ENCODE measurements at places on chromosomes 1 and 21.

GRCh38 chr1:92956254-92957029 lies 4.8 kb downstream of the DIPK1A start:
- DNase-seq = no peak

DNA sequence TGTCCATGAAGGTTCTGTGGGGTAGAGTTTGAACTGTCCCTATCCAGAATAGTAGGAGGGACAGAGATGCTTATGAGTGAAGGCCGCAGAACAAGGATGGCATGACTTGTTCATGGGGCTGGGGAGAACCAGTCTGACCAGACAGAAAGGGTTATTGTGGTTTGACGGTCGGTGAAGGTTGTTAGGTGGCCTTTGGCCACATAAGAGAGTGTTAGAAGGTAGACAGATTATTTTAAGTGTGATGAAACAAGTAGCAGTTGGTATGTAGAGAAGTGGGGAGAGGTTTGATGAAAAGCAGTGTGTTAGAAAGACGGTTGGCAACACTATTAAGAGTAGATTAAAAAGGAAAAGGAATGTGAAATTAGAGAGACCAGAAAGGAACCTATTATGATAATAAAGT lies 355.1 kb downstream of the DISC1 start:
- DNase-seq = no peak

DNA sequence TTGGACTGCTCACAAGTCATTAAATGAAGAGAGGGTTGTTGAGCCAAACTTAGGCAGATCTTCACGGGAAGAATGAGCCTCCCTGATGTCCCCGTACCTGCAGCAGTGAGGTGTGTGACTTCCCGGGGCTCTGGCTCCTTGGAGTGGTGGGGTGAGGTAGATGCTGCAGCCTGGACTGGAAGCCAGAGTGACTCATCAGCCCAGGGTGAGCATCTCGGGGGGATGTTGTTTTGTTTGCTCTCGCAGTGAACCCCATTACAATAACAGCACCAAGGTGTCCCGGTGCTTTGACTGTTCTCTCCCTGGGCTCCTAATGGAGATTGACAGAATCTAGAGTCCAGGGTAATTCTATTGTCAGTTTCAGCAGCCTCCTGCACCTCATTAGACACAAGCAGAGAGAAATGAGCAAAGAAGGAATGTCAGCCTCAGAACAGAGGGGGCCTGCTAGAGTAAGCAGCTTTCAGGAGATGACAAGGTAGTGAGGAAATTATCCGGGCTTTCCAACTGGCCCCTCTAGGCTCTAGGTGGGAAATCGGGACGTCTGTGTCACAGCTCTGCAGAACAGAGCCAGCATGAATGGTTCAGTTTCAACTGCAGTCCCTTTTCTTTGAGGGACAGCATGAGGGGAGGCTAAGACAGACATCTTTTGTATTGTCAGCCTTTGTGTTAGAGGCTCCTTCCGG lies 36.0 kb upstream of the LRRN2 start:
- no peak for DNase-seq

- DNase-seq = peak; percentile 73
These were observed 138.0 kb downstream of the RERE start for GRCh38 chr1:8679395-8679800.

- DNase-seq = no peak
These were observed 51.6 kb downstream of the ALG14 start for GRCh38 chr1:95021119-95021518.

DNA sequence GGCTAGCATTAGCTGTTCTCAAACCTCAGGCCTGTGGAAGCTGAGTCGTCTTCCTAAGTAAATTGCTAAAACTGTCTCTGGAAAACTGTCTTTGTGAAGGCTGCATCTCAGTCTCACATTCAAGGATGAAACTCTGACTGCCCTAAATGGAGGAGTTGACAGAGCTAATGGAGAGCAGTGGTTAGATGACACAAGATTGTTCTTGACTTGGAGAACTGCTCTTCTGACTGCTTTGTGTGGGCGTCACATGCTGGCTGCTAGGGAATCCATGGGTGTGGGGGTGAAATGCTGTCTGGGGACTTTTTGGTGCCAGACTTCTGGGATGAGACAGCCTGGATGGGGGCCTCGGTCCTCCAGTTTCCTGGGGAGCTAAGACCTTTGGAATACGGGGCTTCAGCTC lies 24.5 kb upstream of the TSPAN2 start:
- DNase-seq = peak; percentile 15

DNA sequence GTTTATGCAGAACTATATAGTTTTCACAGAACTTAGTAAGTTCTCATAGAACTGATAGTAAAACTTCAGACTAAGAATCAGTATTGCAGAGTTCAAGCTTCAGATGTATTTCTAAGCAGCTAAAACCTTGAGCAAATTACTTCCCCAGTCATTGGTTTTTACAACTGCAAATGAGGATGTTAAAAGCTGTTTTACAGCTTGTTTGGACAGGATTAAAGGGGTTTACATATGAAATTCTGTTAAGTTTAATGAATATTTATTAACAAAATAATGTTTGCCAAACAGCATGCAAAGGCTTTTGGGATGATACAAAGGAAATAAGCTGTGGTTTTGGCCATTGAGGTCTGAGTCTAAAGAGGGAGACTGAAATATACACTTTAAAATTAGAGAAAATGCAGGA lies 39.1 kb downstream of the CRB1 start:
- DNase-seq = no peak

- DNase-seq = no peak
These were observed 186.0 kb downstream of the DUSP10 start for GRCh38 chr1:221555689-221556433.

DNA sequence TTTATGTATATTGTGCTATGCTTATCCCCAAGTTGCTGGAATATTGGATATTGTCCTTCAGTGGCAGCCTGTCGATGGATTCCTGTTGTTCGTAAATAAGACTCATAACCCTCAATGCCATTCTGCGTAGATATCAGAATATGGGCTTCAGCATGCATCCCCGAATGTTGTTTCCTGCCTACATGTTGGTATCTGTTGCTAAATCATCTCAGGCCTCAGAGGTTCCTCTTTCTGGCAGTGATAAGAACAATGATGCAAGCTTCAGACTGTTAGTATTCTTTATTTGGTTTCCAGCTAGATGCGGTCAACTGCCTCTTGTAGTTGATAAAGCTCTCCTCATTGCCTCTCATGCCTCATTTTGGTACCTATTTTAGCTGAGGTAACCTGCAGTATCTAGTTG lies 2082.6 kb downstream of the MRPL39 start:
- no peak for DNase-seq

DNA sequence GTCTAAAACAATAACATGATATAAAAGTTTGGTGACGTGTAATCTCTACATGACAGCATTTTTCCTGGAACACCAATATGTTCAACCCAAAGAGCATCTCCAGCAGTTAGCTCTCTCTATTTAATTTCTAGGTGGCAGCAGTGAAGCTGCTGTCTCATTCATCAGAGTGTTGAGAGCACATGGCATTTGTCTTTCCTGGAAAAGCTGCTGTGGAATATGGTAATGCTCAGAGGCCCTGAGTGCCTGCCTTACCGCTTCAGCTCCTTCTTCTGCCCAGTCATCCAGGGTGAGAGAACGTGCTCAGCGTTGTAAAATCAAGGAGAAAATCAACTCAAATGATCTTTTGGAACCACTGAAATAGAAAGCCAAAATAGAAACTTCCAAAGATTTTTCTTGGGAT lies 640.7 kb downstream of the ADGRL2 start:
- DNase-seq = no peak

- DNase-seq = peak; percentile 70
These were observed 30.3 kb upstream of the CBR3 start for GRCh38 chr21:36104317-36105300.

GRCh38 chr1:154190550-154190949 lies 1.4 kb downstream of the TPM3 start:
- peak; percentile 74 for DNase-seq

- DNase-seq = peak; percentile 67
These were observed 43.4 kb upstream of the SLC19A2 start for GRCh38 chr1:169529068-169529642.

GRCh38 chr1:108841703-108842102 lies 15.2 kb downstream of the AKNAD1 start:
- no peak for DNase-seq

GRCh38 chr21:29342363-29342957 lies 43.7 kb downstream of the BACH1 start:
- peak; percentile 98 for DNase-seq

DNA sequence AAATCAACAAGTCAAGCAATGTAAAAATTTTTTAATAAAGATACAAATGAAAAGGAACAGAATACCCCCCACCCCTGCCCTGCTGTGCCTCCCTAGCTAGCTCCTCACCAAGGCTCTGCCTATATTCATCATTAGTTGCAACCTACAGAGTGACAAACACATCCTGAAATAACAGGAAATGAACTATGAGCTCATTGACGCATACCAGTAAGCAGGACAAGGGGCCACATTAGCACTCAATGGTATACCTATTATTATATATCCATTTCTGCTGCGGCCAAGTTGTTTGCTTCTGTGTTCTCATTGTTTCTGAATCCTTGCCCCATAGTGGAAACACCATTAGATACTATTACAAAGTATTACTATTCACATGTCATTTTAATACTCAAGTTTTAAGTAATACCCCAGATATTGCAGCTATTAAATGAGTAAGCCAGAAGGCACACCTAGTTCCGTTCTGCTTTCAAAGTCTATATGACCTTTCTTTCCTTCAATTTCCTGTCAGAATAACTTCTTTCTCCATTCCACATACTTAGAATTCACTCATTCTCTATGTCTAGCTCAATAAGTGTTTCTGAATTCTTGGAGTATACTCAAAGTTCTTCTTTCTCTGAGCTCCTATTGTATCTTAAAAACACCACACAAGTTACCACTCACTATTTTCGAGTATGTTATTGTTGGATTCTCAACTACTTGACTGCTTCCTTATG lies 1214.9 kb downstream of the PLA2G4A start:
- DNase-seq = peak; percentile 57

DNA sequence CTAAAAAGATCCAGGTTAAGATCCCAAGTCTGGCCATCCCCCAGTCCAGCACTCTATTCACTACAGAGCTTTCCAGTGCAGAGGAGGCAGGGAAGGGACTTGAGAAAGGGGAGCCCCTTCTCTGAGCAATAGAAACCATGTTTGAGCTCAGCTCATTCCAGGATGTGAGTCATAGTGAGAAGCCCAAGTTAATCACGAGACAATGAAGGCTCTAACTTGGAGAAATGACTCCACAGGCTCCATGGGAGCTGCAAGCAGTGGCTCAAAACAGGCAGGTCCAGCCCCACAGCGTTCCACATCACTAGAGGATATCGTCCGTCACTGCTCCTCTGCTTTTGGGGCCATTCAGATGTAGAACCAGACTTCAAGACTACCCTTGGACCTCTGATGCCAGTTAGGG lies 59.1 kb downstream of the CAMK2N1 start:
- peak; percentile 89 for DNase-seq

DNA sequence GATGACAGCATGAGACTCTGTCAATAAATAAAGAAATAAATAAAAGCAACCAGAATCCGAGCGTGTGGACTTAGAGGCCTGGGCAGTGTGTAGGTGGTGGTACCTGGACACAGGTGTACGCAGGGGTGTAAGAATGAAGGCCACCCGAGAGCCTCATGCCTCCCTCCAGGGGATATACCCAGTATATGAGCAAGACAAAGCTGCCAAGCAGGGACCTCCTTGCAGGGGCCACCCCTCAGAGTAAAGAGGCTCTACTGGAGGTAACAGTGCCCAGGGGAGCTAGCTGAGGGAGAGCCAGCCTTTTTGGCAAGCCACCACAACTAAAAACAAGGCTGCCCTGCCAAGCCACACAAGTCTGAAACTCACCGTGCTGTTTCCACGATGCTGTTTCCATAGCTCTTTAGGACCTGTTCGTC lies 179.2 kb upstream of the RAB4A start:
- no peak for DNase-seq

GRCh38 chr1:231279683-231280082 lies 38.7 kb downstream of the GNPAT start:
- DNase-seq = peak; percentile 27

GRCh38 chr1:20166051-20166450 lies 19.8 kb upstream of the UBXN10 start:
- no peak for DNase-seq

GRCh38 chr1:179287946-179288345 lies 5.7 kb upstream of the SOAT1 start:
- no peak for DNase-seq

- DNase-seq = no peak
These were observed 1.0 kb upstream of the ERG start for GRCh38 chr21:38499296-38499695.

DNA sequence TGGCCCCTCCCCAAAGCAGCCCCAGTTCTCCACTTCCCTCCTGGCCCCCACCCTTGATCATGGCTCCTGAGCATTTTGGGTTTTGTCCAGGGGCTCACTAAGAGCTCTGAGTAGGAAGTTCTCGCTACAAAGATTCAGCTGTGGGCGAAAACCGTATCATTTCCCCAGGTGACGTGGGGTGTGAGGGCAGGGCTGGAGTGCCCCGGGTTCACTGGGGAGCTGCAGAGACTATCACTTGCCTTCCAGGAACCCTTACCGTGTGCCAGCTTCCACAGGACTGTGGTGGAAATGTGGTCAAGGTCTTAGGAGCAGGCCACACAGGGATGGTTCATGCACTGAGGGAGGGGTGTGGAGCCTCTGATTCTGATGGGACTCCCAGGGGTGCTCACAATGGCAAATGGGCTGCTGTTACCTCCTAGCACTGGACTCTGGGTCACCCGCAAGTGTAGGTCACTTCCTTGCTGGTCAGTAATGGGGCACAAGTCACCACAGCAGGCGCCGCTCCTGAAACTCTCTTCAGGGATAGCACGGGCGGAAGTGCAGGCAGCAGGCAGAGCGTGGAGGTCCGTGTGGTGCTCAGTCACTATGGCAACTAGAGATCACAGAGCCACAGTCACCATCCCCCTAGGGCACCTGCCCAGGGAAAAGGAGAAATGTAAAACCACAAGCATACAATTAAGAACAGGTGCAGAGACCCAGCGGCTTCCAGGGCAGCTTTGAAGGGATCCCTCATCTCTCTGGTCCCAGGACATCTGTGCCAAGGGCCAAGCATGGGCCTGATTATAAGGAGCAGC lies 35.4 kb downstream of the RSPH1 start:
- no peak for DNase-seq

DNA sequence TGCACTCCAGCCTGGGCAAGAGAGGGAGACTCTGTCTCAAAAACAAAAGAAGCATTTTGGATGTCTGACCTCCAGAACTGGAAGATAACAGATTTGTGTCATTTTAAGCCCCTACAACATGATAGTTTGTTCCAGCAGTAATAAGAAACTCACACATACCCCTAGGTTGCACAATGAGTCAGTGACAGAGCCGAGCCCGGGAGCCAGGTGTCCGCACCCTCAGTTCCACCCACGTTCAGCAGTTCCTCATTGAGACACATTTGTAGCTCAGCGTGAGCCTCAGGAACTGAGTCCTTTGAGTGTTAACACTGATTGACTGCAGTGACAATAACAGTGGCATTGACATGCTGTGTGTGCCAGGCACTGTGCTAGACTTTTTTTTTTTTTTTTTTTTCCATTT lies 19.8 kb downstream of the LRRC38 start:
- DNase-seq = no peak

DNA sequence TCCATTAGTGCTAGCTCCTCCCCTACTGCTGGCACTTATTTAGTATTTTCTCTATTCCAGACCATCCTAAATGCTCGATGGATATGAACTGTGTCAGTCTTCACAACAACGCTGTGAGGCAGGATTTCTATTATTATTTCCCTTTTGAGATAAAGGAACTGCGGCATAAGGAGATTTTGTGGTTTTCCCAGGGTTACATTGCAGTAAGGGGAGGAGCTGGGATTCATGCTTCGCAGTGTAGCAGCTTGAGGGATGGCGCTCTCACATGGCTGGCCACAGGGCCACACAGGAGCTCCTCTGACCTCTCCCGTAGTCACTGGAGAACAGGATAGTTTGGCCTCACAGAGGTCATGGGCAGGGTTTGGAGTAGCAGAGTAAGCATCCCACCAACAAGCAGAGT lies 116.9 kb downstream of the BEND5 start:
- no peak for DNase-seq

GRCh38 chr1:204045430-204045829 lies 27.5 kb upstream of the SOX13 start:
- DNase-seq = no peak
